ENCODE measurements at places on chromosomes 11 and 22.

- no peak for DNase-seq
Observed at GRCh38 chr22:50702261-50702671, 29.6 kb downstream of the SHANK3 start.

- no peak for DNase-seq
Observed at GRCh38 chr11:30015725-30016412, 961 bp downstream of the KCNA4 start.

DNA sequence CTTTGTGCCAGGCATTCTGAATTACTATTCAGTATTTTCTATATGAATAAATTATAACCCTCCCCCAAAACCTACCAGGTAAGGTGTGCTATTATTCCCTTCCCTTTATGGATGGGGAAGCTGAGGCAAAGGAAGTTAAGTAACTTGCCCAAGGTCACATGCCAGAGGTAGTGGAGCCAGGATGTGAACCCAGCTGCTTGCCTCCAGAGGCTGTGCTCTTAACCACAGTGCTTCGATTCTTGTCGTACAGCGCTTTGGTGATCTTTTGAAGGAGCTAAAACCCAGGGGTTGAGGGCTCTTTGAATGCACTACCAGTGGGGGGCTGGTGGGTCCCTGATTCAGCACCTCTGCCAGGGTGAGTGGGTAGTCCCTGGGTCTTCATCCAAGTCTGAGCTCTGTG is 18.8 kb downstream of the MCM5 start:
- no peak for DNase-seq

GRCh38 chr22:40258501-40258915 is 80.8 kb downstream of the TNRC6B start:
- no peak for DNase-seq

DNA sequence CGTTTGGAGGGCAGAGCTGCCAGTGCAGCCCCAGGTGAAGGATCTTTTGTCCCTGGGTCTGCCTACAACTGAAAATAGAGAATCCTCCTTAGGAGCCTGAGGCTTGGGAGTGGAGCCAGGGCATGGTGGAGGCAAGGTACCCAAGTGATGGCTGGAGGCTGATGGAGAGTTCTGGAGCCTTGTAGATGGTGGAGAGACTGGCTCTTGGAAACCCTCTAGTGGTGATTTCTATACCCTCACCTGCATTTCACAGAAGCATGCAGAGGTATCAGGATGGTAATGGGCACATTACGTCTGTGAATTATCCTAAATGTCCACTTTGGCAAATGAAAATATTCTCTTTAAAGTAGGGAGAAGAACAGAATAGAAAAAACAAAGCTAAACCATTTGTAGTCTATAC is 44.4 kb downstream of the INSC start:
- DNase-seq: no peak

- DNase-seq: no peak
Observed at GRCh38 chr22:35777335-35777975, 59.8 kb downstream of the APOL5 start.

GRCh38 chr11:72347691-72348090 is 86.6 kb downstream of the CLPB start:
- no peak for DNase-seq

GRCh38 chr11:24383137-24383536 is 113.7 kb upstream of the LUZP2 start:
- DNase-seq: no peak

GRCh38 chr22:30754971-30755758 is 60.5 kb downstream of the OSBP2 start:
- peak; percentile 33 for DNase-seq

- no peak for DNase-seq
Observed at GRCh38 chr11:34924714-34925113, 8.3 kb downstream of the PDHX start.

GRCh38 chr11:107272561-107272960 is 185.1 kb downstream of the CWF19L2 start:
- no peak for DNase-seq

DNA sequence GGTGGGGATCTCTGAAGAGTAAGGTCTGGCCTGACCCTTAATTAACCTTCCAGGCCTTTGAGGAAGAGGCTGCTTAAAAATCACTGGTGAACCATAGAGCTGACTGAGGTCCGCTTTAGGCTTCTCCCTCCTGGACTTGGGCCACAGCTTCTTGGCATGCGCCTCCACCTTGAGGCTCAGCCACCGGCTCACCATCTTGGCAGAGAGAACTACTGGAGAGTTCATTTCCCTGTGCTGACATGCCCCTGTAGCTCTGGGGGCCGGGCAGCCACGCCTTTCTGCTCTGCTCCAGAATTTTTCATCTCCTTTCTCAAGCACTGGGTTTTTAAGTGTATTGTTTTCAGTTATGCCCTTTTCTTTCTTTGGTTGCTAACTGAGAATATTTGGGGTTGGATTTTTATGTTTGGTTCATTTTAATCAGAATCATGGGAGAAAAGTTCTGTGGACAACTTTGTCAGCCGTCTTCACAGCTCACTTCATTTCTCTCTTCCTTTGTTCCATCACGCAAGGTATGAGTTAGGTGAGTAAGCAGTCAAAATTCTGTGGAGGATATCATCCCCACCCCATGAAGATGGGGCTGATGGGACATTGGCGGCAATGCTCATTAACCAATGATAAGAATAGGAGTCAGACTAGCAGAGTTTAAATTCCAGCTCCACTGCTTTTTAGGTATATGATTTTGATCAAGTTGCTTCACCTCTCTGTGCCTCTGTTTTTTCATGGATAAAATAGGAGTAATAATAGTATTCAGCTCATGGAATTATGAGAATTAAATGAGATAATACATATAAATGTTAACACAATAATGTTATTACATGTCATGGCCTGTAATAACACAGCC is 103.9 kb downstream of the DBX1 start:
- no peak for DNase-seq

DNA sequence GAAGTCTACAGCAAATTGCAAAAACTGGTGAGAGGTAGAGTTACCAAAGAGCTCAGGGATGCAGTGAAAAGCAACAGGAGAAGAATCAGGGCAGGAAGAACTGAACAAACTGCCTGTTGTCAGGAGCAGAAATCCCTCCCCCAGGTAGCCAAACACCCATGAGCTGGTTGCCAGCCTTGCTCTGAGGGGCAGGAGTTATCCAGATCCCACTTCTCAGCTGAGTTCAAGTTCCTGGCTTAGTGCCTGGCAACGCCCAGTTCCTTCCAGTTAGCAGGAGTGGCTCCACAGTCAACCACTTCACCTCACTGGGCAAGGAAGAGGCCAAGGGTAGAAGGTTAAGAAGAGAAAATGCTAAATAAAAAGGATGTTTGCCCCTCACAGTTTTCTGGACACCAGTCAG is 1.9 kb upstream of the MPZL2 start:
- DNase-seq: no peak

DNA sequence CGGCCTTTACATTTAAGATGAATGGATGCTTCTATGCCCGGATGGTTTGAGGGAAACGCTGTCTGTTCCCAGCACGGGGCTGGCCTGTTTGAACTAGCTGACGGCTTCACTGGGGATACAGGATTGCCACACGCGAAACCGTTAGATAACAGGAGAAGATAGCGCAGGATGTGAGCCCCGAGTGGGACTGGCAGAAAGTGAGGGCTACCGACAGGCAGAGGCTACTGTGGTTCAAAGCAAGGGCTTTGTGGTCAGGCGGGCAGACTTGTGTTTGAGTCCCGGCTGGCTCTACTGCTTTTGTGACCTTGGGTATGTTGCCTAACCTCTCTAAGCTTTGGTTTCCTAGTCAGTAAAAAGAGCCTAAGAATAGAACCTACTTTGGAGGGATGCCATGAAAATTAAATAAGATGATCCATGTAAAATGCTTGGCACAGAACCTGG is 2.8 kb upstream of the OAF start:
- DNase-seq: no peak

- DNase-seq: no peak
Observed at GRCh38 chr11:78149646-78150045, 10.2 kb upstream of the ALG8 start.

GRCh38 chr11:72636376-72636775 is 37.8 kb downstream of the PDE2A start:
- DNase-seq: no peak

GRCh38 chr11:71114124-71114851 is 138.1 kb downstream of the SHANK2 start:
- DNase-seq: no peak

- DNase-seq: peak; percentile 37
Observed at GRCh38 chr22:24768537-24769374, 5.8 kb downstream of the PIWIL3 start.

- DNase-seq: no peak
Observed at GRCh38 chr22:33605221-33605620, 315.1 kb downstream of the LARGE1 start.

DNA sequence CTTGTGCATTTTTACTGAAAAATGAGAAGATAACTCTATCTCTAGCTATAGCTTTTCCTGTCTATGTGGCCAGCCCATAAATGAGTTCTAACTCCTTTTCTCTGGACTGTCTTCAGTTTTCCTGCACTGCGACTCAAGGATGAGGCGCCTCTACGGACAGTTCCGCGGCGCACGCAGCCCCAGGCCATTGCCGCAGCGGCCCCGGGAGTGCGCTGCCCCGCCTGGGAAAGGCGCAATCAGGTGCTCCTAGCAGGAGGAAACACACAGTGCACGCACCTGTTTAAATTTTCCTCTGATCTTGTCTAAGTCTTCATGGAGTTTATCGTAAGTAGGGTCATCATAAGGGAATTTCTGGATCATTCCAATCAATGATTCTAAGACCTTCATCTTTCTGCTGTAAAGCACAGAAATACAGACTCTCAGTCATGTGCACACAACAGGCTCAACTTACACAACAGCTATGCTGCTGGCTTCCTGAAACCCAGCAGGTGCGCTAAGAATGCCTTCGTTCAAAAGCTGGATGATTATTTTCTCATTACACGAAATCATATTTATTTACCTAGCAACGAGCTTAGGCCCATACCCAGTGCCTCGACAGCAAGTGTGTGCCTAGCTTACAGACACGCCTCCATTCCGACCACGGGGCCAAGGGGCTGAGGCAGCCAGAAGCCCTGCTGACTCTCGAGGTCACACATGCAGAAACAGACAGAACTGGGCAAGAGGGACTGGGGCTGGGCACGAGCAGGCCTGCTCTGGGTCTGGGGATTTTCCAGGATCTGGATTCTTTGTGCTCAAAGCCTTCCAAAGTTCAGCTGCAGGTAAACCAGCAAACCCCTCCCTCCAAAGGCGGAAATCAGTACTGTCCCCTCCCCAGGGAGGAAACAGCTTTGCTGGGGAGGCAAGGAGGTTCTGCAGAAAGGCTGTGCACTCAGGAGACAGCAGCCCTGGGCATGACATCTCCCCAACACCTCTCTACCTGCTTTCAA is 7.2 kb downstream of the LTO1 start:
- DNase-seq: no peak

- DNase-seq: no peak
Observed at GRCh38 chr11:134170919-134171281, 52.9 kb downstream of the NCAPD3 start.

- no peak for DNase-seq
Observed at GRCh38 chr11:2466069-2466801, 21.4 kb downstream of the KCNQ1 start.

- DNase-seq: no peak
Observed at GRCh38 chr11:12410006-12410728, 32.8 kb downstream of the PARVA start.

- no peak for DNase-seq
Observed at GRCh38 chr11:58493676-58494075, 14.2 kb downstream of the OR5B21 start.

- no peak for DNase-seq
Observed at GRCh38 chr22:38967451-38968450, 10.3 kb downstream of the APOBEC3A start.

- DNase-seq: no peak
Observed at GRCh38 chr11:2886191-2886894, 768 bp upstream of the CDKN1C start.

GRCh38 chr11:63872800-63873197 is 33.9 kb downstream of the MARK2 start:
- DNase-seq: no peak

DNA sequence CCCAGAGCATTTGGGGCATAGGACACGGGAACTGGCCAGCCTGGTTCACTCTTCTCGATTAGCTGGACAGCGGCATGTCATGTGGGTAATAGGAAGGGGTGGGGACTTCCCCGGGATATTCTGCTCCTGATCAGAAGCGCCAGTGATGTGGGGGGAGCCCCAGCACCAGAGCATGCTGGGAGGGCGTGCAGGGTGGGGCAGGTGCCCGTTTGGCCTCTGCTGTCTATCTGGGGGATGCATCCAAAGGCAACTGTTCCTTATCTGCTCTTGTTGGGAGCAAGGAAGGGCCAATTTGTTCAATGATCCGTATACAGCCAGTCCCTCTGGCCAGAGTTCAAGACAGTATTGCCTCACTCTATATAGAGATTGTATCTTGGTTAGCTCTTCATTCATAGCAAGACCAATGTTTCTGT is 43.6 kb downstream of the PPARA start:
- no peak for DNase-seq
